ENCODE measurements at places on chromosomes 13 and 19.

GRCh38 chr13:97786510-97786909 lies 167.0 kb upstream of the IPO5 start:
- DNase-seq = no peak

GRCh38 chr19:15448778-15449619 lies 757 bp downstream of the WIZ start:
- no peak for DNase-seq

GRCh38 chr19:1938071-1938470 lies 2.9 kb upstream of the CSNK1G2 start:
- DNase-seq = no peak

- DNase-seq = no peak
Measured at GRCh38 chr13:26460648-26461047, 96.8 kb upstream of the WASF3 start.

DNA sequence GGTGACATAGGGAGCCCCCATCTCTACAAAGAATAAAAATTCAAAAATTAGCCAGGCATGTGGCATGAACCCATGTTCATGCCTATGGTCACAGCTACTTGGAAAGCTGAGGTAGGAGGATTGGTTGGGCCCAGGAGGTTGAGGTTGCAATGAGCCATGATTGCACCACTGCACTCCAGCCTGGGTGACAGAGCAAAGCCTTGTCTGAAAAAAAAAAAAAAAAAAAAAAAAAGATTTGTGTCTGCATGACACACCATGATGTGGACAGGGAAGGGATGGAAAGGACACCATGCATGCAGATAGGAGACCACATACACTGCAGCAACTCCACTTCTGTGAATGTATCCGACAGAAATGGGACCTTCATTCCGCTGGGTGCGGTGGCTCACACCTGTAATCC lies 34.0 kb upstream of the HOMER3 start:
- DNase-seq = no peak

GRCh38 chr19:49440439-49441209 lies 703 bp downstream of the SLC17A7 start:
- no peak for DNase-seq

GRCh38 chr19:58551577-58552471 lies 3.1 kb downstream of the CHMP2A start:
- no peak for DNase-seq

DNA sequence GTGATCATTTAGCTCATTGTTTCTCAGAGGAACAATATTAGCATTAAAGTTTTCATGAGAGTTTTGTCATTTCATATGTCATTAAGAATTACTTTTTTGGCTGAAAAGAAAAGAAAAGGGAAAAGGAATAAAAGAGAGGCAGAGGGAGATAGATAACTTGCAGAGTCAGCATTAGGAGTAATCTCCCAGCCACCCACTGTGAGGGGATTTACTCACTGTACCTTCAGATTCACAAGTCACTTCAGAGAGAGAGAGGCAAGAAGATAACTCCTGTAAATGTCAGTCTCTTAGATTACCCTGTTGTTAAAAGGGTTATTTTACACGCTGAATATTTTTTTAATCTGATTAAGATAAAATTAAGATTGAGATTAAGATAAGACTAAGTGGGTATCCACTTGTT lies 125.2 kb downstream of the POU4F1 start:
- DNase-seq = no peak
